ENCODE measurements at places on chromosomes 6 and 20.

- DNase-seq = no peak
Observed at GRCh38 chr20:19761326-19761725, 3.3 kb downstream of the RIN2 start.

DNA sequence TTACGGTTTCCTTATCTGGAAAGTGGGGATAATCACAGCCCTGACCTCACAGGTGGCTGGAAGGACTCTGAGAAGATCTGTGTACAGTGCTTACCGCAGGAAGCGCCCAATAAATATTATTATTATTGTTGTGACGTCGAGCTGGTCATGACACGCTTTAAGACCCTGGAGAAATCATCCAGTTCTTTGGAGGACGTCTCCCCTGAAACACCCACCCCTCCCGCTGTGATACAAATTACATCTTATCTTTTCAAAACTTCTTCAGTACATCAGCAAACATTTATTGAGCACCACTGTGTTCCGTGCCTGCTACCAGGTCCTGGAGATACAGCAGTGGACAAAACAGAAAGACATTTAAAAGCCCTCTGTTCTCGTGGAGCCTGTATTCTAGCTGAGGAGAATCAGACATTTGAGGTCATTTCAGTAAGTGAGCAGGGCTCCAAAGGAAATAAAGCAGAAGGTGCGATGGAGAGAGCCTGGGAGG lies 118.7 kb downstream of the CEBPB start:
- no peak for DNase-seq

DNA sequence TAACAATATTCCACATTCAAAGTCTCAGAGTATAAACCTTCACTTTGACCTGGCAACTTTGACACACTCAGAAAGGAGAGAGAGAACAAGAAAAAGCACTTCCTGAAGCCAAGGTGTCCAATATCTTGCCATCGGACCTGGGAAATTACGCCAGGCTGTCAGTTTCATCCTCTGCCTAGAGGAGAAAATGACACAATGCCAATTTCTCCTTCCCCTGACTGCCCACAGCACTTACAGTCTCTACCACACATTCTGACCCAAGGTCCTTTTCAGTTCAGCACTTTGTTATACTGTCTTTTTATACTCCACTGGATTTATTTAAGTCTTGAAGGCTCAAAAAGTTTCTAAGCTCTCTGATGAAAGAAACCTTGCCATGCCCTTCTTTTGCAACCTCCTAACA lies 250.4 kb downstream of the GMPR start:
- DNase-seq = no peak

DNA sequence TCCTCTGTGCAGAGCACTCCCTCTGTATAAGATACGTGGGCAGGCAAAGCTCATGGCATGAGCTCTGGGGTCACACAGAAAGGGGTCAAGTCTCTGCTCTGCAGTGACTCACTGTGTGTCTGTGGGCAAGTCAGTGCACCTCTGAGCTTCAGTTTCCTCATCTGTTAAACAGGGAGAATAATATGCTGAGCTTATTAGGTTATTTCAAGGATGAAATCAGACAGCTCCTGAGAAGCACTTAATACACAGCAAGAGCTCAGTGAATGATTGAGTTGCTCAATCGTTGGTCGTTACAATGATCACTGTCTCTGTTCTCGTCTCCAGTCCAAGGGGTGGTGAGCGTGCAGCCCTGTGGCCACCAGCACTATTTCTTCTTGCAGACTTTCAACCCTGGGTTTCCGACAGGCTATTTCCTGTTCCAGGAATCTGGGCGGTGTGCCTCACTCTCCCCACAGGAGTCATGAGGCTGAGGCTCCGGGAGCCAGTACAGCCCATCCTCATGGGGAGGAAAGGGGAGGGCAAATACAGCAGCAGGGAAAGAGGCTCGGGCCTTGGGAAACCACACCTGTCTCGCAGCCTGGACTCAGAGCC lies 28.9 kb downstream of the KIAA1755 start:
- no peak for DNase-seq

GRCh38 chr6:9985481-9985880 lies 429.4 kb downstream of the TFAP2A start:
- no peak for DNase-seq

DNA sequence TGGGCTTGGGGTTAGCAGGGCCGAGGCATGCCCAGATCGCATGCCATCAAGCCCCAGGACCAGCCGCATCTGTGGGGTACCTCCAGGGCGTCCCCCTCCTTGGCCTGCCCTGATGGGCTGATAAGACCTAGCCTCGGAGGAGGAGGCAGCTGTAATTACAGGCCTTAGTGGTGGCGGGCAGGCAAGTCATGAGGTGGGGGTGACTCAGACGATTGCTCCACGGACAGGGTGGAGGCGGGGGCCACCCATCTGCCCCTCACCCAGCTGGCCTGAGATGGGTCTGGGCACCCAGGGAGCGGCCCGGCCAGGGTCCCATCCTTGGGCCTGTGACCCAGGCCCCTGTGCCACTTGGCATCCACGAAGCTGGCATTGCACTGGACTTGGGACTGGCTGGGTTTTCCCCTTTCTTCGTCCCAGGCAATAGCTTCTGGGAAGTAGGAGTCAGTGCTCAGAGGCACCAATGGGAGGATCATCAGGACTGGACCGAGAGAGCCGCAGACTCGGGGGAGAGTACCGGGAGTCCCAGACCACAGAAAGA lies 57.5 kb downstream of the CEBPB start:
- DNase-seq = no peak

Data from CD4-positive, alpha-beta T cell treated with Interleukin-6 at 100 ng/mL for 8 hours (primary cell).